ENCODE measurements at places on chromosomes 4 and X.

- DNase-seq = no peak
Observed at GRCh38 chrX:70424801-70425200, 1.7 kb downstream of the GDPD2 start.

DNA sequence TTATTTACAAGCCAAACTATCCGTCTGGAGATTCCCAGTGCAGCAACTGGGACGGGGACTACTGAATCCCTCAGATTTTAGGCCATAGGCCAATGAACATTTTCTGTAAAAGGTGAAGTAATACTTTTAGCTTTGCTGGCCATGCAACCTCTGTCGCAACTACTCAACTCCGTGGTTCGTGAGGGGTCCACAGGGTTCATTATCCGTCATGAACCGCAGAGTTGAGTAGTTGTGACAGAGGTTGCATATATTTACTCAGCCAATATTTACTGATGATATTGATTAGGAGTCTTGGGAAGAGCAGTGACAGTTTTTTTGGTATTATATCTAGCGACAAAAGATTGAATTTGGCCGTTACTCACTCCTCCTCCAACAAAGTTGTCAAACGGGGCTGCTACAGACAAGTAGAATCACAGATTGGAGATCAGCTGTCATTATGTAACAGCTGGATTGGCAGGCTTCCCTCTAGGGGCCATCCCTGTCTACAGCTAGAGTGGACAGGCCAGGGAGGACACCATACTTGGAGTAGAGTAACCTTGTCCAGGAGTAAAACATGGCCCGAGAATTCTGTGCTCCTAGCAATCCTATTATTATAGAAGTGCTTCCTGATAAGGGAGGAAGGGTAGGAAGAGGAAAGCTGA, 37.2 kb upstream of the CD38 start:
- no peak for DNase-seq

DNA sequence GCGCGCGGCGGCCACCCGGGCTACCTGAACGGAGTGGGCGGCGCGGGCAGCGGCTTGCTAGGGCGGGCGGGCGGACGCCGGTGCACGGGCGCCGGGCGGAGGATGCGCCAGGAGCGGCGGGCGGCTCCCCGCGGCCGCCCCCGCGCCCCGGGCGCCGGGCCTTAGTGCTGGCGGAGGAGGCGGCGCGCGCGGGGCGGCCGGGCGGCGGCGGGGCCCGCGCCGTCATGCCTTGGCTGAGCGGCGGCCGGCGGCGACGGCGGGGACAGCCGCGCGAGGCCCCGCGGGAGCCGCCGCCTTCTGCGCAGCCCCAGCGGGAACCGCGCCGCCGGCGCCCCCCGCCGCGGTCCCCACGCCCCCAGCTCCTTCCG, 48.2 kb downstream of the CLDN34 start:
- DNase-seq = no peak

GRCh38 chr4:66658809-66659208, 886.5 kb downstream of the CENPC start:
- DNase-seq = no peak

- no peak for DNase-seq
Observed at GRCh38 chrX:105744291-105744690, 78.0 kb upstream of the NRK start.

DNA sequence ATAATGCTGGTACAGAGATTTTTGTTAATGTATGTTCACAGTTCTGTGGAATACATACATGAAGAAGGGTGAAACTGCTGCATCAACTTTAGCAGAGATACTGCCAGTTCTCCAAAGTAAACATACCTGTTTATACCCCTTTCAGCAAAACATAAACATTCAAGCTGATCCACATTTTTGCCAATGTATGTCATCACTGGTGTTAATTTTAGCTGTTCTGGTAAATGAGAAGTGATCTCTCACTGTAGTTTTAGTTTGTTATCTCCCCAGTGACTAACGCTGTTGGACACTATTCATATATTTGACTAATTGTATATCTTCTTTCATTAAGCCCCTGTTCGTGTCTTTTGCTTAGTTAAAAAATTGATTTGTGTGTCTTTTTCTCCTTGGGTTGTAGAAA, 82.0 kb downstream of the HAUS3 start:
- no peak for DNase-seq

DNA sequence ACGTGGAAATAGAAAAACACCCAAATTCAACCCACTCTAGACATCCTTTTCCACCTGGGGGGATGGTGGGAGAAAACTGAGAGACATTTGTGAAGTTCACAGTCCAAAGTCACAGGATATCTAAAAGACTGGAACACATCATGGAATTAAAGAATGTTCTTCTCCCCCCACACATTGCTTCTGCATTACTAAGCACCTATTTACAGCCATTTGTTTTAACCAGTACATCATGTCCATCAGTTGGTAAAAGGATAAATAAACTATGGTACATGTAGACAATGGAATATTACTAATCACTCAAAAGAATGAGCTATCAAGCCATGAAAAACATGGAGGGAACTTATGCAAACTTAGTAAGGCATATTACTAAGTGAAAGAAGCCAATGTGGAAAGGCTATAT, 185.5 kb upstream of the ANXA10 start:
- DNase-seq = no peak

DNA sequence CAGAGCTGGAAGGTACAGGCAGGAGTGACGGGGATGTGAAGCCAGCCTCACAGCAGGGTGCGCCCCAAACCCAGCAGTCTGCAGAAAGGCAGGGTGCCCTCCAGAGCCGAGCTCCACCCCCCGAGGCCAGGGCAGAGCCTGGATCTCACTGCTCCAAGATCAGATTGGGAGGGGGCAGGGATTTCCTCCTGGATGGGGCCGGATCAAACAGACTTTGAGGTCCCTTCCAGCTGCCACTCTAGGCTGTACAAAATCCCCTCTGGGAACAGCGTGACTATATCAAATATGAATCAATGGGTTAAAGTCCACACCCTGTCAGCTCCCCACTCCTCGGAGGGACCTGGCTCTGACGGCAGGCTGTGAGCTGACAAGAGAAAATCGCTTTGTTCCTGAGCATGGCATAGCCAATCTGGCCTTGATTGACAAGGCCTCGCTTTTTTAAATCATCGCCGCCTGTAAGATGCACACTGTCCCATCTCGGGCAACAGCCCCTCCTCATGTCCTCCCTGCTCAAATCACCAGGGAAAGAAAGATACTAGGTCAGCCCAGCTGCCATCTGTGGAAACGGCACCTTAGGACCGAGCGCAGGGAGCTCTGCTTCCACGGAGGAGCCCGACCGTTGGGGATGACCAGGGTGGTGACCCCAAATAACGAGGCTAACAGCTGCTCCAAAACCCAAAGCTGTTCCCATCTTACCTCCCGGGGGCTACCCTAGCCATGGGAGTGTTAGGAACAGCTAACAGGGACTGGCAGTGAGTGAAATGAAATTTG, 39.9 kb downstream of the PSAPL1 start:
- DNase-seq = no peak

DNA sequence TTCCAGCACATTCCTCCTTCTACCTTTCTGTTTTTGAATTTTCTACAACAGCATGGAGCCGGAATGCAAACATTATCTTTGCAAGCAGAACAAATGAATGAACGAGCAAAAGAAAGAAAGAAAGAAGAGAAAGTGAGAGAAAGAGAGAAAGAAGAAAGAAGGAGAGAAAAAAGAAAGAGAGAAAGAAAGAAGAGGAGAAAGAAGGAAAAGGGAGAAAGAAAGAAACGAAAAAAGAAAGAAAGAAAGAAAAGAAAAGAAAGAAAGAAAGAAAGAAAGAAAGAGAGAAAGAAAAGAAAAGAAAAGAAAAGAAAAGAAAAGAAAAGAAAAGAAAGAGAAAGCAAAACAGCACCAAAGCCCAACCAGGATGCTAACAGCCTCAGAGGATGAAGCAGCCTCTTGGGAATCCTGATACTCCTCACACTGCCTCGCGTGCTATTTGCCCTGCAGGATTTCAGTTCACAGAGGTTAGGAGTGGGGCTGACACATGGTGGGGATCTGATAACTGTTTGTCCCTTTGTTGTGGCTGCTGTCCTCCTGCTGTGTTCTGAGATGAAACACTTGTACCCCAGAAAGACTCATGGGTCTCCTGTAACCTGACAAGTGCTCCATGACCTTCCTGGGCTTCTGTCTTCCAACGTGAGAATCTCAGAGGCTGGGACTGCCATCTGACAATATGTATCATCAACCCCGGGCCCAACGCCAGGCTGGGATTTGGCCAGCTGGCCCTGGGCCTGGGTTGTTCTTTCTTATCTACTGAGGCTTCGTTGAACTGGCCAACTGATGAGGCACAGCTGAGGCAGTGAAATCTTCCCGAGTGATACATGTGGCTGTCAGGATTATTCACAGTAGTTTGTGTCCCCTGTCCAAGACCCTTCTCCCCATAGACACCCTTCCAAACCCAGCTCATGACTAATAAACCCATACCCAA, 61.0 kb downstream of the SEPSECS start:
- no peak for DNase-seq

DNA sequence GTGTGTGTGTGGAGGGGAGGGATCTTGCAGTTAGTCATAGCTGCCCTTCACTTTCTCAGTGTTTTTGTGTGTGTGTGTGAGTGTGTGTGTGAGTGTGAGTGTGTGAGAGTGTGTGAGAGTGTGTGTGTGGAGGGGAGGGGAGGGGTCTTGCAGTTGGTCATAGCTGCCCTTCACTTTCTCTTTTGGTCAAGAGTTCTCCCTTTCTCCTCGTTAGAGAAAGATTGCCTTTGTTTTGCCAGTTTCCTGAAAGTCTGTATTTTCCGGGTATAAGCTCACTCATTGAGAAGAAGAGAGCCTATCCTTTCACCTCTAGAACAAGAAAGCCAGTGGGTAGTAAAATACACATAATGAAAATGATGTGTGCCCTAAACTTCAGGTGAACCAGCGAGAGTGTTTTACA, 75.2 kb upstream of the ENPP6 start:
- DNase-seq = no peak

DNA sequence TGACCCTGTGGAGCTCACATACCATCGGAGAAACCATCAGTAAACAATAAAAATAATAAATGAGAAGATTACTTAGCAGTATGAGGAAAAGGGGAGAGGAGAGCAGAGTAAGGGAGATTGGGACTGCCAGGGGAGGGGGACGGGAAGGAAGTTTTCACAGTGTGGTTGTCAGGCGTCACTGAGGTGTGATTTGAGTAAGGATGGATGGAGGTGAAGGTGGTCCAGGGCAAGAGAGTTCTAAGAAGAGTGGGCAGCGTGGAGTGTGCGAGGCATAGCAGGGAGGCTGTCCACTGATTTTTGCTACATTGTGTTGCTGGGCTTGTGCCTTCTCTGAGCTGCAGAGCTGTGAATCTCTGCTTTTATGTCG, 119.1 kb downstream of the HPGD start:
- DNase-seq = no peak

- DNase-seq = no peak
Observed at GRCh38 chrX:16970977-16971376, 24.5 kb downstream of the REPS2 start.

DNA sequence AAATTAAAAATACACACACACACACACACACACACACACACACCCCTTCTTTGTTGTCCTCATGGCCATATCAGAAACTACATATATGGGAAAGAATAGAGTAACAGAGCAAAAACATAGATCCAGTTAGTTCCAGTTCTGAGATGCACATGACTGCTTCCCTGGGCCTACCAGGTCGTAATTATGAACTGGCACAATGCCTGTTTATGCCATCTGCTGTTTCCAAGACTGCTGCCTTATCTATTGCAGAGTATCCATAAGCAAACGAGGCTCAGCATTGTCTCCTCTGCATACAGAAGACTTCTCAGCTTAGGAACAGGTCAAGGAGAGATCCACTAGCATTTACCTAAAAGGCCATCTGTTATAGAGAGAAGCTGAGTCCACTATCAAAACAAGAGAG, 789.0 kb downstream of the TECRL start:
- no peak for DNase-seq

- no peak for DNase-seq
Observed at GRCh38 chr4:157220371-157220881, at the start of gene GRIA2. Gene GRIA2 (plus strand): TSS chr4:157220728. CDS start chr4:157221043, 315 bp downstream.

DNA sequence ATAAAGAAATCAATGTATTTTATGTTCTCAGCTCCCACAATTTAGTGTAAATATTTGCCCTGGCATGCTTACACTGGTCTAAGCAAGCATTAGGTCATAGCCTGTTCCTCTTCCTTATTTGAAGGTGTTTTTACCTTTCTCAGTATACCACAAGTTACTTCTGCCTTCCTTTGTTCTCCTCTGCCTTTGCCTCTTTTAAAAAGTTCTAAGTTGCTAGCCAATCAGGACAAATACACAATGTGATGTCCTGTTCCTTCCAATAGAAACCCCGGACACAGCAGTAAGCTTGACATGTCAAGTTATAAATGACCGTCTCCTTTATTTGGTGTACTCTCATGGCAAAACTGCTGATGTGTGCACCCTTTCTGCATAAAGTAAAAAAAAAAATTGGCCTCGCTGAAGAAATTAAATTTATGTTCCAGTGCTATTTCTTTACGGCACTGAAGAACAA, 49.4 kb downstream of the UGT2B10 start:
- DNase-seq = no peak

DNA sequence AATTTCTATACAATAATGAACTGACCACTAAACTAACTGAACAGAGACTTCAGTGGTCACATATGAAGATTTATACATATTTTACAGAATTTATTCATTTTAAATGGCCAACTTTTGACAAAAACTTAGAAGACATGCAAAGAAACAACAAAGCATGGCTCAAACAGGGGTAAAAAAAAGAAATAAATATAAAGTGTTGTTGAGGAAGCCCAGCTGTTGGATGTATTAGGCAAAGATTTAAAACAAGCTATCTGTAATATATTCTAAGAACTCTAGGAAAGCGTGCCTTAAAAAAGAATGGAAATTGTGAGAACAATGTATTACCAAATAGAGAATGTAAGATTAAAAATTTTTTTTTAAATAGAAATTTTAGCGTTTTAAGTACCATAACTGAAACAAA, 210.9 kb upstream of the HTR2C start:
- no peak for DNase-seq

DNA sequence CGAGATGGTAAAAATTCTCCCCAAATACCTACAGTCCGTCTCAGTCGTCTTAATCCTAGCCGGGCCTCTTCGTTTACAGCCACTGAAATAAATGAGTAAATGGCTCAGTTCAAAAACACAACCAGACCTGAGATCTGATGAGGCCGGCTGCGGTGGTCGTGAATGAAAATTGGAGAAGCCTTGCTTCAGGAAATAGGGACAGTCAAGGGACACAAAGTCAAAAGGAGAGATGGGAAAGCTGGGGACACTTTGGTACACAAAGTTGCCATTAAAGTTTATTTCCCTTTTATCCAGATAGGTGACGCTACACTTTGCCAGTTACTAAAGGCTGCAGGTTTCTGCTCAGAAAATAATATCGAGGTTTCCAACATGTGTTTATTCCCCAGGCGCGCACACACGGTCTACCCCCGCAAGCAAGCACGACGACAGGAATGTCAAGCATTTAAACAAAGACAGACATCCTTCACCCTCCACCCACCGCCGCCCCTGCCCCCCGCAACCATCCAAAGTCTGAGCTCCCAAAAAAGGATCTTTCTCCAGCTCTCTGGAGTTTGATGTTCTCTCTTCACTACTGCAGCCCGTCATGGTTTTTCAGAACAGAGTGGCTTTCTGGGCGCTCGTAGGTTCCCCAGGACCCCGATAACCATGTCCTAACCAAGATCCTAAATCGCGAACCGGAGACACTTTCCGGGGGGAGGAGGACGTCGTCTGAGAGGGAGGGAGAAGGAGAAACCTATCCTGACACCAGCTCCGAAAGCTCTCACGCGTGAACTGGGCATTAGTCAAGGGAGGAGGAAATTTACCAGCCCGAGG, 1.3 kb upstream of the PCDH7 start:
- no peak for DNase-seq

Data from CD4-positive, CD25-positive, alpha-beta regulatory T cell (primary cell).